ENCODE measurements at places on chromosomes 3 and 15.

- no peak for DNase-seq
Measured at GRCh38 chr3:42745291-42745745, 27.7 kb downstream of the CCDC13 start.

DNA sequence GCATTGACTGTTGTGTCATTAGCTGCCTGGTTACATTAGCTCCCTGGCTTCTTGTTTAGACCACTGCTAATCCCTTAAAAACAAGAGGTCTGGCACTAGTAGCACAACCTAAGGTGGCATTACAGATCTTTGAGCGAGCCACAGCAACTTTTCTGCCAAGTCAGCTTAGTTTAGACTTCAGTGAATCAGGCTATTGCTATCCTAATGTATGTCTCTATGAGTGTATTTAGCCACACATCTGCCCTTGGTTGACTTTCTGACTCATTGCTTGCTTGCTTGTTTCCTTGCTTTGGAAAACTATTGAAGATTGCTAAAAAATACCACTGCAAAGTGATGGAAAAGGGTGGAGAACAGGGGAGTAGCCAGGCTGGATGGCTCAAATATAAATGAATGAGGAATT lies 50.2 kb downstream of the CHP1 start:
- DNase-seq, result no peak

GRCh38 chr3:196995646-196996355 lies 27.2 kb upstream of the PIGZ start:
- no peak for DNase-seq

DNA sequence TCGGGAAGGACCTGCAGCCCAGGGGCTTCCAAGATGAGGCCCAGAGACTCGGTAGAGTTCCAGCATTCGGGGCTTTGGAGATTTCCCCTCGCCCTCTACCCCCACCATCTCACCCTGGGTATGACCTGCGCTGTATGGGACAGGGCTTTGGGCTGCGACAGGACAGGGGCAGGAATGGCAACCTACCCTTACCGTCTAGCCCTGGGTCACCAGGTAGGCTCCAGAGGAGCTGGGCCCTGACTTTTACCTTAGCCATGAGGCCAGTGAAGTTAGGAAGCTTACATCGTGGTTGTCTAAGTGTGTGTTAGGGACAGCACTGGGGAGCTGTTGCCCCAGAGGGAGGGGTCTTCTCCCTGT lies 683 bp downstream of the PPM1M start:
- DNase-seq, result no peak

- DNase-seq, result no peak
Measured at GRCh38 chr15:100878648-100879047, 983 bp upstream of the ALDH1A3 start.

DNA sequence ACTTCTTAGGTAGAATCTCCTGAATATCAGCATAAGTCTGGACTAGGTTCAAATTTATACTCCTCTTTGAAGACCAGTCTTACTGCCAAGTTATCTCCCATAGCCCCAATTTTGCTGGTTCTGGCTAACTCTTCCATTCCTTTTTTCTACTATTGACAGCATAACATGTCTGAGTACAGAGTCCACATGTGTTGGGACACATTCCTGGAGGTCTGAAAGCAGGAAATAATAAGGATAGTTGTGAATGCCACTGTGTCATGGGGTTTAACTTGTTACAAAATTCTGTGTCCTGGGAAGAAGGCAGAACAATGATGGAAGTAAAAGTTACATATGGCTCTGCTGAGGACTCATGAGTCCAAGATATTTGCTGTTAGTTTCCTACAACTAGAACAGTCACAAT lies 57.4 kb upstream of the ZBTB20 start:
- DNase-seq, result no peak

GRCh38 chr3:94927175-94927574 lies 864.3 kb downstream of the NSUN3 start:
- DNase-seq, result no peak

DNA sequence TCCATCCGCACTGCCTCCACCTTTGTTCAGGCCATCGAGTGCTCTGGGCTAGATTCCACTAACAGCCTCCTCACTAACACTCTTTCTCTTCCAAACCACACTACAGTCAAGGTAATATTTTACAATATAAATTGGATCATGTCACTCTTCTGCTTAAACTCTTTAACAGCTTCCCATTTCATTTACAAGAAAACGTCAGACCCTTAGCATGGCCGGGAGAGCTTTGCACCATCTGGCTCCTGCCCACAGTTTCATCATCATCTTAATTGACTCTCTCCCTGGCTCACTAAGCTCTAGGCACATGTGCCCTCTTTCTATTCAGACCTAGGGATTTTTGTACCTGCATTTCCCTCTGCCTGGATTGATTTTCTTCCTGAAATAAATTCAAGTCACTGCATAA lies 354.7 kb downstream of the FGF12 start:
- DNase-seq, result no peak

DNA sequence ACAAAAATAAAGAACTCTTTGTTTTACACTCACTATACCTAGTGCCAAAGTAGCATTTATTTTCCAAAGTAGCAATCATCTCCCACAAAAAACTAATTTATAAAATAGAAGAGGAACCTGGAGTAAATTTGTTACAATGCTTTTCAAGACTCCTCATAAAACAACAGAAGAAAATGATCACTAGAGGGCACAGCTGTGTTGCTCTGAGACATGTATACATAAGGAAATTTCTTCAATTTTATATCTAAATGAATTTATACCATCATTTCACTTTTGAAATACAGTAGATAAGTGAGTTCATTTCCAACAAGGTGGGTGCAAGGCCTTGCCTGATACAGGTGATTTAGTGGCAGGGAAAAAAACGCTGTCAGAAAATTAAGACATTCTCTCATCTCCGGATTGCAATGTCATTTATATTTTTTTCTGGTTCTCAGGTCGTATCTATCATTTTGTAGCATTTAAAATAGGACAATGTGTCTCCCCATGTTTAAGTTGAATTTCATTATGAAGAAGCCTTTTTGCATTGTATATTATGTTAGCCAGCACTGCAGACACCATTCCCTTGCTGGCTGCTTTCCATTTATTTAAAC lies 25.3 kb upstream of the ARHGEF26 start:
- no peak for DNase-seq

DNA sequence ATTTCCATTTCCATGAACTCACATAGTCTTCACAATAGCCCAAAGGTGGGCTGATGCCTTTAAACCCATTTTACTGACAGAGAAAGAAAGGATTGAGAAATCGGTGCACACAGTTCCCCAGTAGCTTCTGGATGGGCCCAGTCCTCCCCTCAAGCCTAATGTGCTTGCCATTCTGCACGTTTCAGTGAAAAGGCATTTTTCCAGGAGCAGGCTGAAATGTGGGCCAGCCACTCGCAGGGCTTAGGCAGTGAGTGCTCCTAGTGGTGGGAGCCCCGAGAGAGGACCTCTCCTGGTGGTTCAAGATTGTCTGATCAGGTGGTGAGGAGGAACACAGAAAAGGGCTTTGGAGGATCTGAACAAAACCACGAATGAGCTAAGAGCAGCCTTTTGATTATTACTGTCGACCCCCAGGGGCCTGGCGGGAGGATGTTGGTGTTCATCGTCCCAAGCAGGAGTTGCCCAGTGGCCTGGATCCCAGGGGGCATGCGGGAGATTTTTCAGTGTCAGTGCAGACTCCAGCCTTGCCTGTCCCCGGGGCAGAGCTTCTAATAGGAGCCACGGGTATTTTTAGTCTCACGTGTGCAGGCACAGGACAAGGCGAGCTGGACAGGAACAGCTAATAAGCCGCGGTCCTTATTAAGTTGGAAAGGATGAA lies 8.7 kb upstream of the KY start:
- no peak for DNase-seq

DNA sequence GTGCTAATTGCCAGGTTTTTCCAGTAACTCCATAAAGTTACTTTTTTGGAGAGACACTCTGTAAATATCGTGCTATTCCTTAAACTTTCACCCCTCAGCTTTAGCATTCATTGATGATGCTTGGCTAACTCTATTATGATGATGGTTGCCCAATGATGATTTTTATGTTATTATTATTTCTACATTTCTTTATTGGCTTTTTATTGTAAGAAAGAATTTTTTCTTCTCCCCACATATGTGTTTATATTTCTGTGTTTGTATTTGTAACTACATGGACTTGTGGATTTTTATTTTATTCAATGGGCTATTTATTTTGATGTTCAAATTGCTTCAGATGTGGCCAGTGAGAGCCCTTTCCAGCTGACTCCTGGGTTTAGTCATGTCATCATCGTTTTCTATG lies 162.5 kb upstream of the BHLHE40 start:
- DNase-seq, result no peak

GRCh38 chr15:99249270-99249841 lies at the start of gene TTC23:
TTC23 (minus strand) TSS chr15:99249581; CDS start chr15:99228712, 20,869 bp downstream.
- no peak for DNase-seq

DNA sequence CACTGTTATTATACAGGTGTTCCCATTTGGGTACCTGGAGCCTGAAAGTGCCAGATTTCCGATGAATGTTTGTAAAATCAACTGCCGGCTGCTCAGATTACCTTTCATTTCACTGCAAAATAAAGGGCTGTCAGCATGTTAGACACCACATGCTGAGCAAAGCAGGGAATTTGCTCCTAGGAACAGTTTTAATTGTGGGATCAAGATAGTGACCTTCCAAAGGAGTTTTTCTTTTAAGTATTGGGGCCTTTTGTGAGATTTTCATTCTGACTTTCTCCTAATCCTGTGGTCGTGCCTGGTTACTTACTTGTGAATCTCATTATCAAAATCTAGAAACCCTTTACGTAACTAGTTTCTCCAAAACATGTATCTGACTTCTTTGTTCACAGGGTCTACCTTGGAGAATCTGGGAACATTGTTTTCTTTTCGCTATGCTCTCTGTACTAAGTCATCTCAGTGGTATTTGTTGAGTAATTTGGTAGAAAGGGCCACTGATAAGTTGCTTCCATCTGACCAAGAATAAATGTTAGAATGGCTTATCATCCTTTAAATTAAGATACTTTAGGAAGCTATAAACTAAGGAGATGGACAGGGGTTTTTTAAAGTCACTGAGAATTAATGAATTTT lies 40.8 kb upstream of the LRTM1 start:
- DNase-seq, result no peak

DNA sequence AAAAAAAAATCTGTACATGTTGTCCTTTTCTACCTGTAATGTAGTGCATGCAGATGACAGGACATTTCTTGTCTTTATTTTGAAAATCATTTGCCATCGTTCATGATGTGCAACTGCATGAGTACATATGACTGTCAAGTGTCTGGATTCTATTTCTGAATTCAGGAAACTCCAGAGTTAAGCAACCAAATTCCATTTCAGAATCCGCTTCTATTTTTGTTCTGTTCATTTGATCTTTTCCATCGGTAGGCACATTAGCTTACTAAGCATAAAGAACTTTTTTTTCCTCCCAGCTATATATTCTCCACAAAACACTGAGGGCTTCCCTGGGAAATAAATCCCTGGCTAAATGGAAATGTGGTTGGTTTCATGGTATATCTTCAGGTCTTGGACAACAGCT lies 365.6 kb downstream of the PTPRG start:
- DNase-seq, result no peak

DNA sequence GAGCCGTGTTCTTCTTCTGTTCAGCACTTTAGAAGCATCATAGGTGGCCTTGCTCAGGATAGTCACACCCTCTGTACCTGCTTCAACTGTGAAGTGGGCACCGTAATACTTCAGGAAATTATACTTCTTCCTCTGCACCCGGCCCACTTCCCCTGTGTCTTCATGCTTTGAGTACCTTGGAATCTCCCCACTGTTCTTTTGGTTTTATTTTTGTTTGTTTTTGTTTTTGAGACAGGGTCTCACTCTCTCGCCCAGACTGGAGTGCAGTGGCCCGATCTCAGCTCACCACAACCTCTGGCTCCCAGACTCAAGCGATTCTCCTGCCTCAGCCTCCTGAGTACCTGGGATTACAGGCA lies 1.7 kb downstream of the P2RY14 start:
- DNase-seq, result no peak

DNA sequence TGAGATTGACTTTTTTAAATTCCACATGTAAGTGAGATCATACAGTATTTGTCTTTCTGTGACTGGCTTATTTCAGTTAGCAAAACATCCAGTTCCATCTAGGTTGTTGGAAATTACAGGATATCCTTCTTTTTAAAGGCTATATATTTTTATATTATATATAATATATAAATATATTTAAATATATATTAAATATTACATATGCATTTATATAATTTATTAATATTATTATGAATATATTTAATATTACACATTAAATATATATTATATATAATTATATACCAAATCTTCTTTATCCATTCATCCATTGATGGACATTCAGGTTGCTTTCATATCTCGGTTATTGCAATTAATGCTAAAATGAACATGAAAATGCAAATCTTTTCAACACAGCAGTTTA lies 49.9 kb downstream of the FAM227B start:
- DNase-seq, result no peak

GRCh38 chr3:85102781-85103180 lies 144.0 kb downstream of the CADM2 start:
- DNase-seq, result no peak

GRCh38 chr3:42815826-42816225 lies 6.6 kb downstream of the ACKR2 start:
- DNase-seq, result no peak

- DNase-seq, result no peak
Measured at GRCh38 chr15:81054236-81054635, 53.5 kb downstream of the TLNRD1 start.

Measured in 8988T (cell line).